ENCODE measurements at places on chromosomes 3 and 15.

GRCh38 chr3:180250172-180250571 is 213.4 kb upstream of the PEX5L start:
- DNase-seq = no peak

DNA sequence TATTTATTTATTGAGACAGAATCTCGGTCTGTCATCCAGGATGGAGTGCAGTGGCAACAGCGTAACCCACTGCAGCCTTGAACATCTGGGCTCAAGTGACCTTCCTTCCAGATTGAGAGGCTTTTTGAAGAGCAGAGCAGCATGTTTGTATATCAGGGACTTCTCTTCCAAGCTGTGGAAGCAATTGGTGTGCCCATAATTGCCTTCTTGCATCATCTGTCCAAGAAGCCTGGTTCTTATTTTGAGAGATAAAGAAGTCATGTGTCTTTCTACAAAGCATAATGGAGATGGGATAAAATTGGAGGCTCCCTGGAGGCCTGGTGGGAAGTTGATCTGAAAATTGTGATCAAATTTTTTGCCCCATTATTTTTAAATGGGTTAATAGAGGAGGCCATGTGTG is 183.8 kb upstream of the MCTP2 start:
- DNase-seq = no peak

GRCh38 chr3:194257916-194258668 is 93.0 kb downstream of the CPN2 start:
- no peak for DNase-seq

- peak; percentile 60 for DNase-seq
Observed at GRCh38 chr15:45635191-45635638, 386 bp downstream of the SQOR start.

Data from stimulated activated naive CD4-positive, alpha-beta T cell treated with Interleukin-2 at 50 U/mL for 16 hours (primary cell).